GM12878 (cell line): ENCODE measurements at places on chromosomes 2 and 18. TPM values are rescaled to one million over a fixed set of nuclear protein-coding genes. Genes with fewer than 3 reads are reported as not detected.

AQP12A gene
- not detected in 2 replicates for polyA plus RNA-seq

MEMO1 gene
- 68.2 and 71.9 TPM in 2 replicates for polyA plus RNA-seq

COMMD1 gene
- 94.3 and 96.3 TPM in 2 replicates for polyA plus RNA-seq

CLASP1 gene
- 33.2 and 33.8 TPM in 2 replicates for polyA plus RNA-seq

OSBPL6 gene
- polyA plus RNA-seq, result 0.03 and 0.27 TPM in 2 replicates

NGEF gene
- polyA plus RNA-seq, result not detected in 2 replicates

STPG4 gene
- 0.19 TPM in 1 of 2 replicates, not detected in the other for polyA plus RNA-seq

UGT1A3 gene
- not detected in 2 replicates for polyA plus RNA-seq

ZNF385B gene
- polyA plus RNA-seq, result not detected in 2 replicates

UPP2 gene
- not detected in 2 replicates for polyA plus RNA-seq

CDH2 gene
- 0.05 and 0.09 TPM in 2 replicates for polyA plus RNA-seq

LAMA1 gene
- not detected in 2 replicates for polyA plus RNA-seq

ERBB4 gene
- not detected in 2 replicates for polyA plus RNA-seq

DSG4 gene
- polyA plus RNA-seq, result 0.25 and 0.43 TPM in 2 replicates

LCT gene
- polyA plus RNA-seq, result 0.06 TPM in 1 of 2 replicates, not detected in the other

MFSD2B gene
- polyA plus RNA-seq, result 0.15 and 0.51 TPM in 2 replicates

ZNF513 gene
- polyA plus RNA-seq, result 3.2 and 3.5 TPM in 2 replicates

LIMS4 gene
- 0.11 and 0.36 TPM in 2 replicates for polyA plus RNA-seq

CCDC121 gene
- polyA plus RNA-seq, result 0.59 and 0.84 TPM in 2 replicates

LGALSL gene
- polyA plus RNA-seq, result 4.9 TPM in 2 replicates

PSMA8 gene
- polyA plus RNA-seq, result not detected in 2 replicates

LHCGR gene
- not detected in 2 replicates for polyA plus RNA-seq

SLC14A1 gene
- 0.37 TPM in 1 of 2 replicates, not detected in the other for polyA plus RNA-seq

C2orf78 gene
- polyA plus RNA-seq, result 0.52 and 0.53 TPM in 2 replicates

TUBB8B gene
- polyA plus RNA-seq, result not detected in 2 replicates

PARD6G gene
- 1.2 and 1.3 TPM in 2 replicates for polyA plus RNA-seq

ARHGAP25 gene
- 0.39 and 0.62 TPM in 2 replicates for polyA plus RNA-seq

SCYGR3 gene
- not detected in 2 replicates for polyA plus RNA-seq

ELOA2 gene
- not detected in 2 replicates for polyA plus RNA-seq

RBM43 gene
- 0.88 and 1.1 TPM in 2 replicates for polyA plus RNA-seq

DCAF17 gene
- polyA plus RNA-seq, result 21.2 and 21.9 TPM in 2 replicates

PDCD1 gene
- polyA plus RNA-seq, result 1.4 and 1.9 TPM in 2 replicates

NOSTRIN gene
- 0.42 and 0.91 TPM in 2 replicates for polyA plus RNA-seq
